ENCODE measurements at places on chromosomes 2 and 18. TPM values are rescaled to one million over a fixed set of nuclear protein-coding genes. Genes with fewer than 3 reads are reported as not detected.

DNA sequence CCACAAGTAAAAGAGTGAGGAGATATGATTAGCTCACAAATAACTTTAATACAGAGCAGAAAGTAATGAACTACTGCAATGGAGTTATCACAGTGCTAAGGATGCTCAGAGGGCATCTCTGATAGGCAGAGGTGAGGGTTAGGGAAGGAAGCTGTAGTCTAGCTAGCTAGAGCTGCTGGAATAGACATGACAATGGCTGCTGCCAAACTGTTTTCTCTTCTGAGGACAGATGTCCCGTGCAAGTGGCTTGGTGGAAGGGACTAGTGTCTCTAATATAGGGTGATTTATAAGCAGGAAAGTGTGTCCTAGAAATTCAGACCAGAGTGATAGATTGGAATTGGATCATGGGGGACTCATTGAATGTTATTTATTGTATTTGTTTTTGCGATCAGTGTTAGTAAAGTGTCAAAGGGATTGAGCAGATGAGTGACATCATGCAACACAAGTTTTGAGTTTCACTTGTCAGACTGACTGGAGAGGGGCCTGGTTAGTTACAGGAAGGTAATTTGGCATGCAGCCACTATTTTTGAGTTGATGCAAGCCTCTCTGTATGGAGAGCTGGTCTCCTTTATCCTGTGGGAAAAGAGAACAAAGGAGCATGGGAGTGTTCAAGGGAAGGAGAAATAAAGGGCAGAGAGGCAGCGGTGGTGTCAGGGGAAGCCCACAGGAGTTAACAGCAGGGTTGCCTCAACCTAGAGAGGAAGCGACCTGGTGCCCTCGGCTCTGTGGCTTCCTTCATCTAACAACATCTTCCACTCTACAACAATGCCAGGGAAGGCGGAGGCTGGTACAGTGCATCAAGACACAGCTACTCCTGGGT, 1.9 kb downstream of the CTLA4 start:
- no peak overlapping the region for H3K27ac ChIP-seq
- H3K36me3 ChIP-seq, result no peaks in the 10 kb centered on the region
- no peak overlapping the region for H3K4me3 ChIP-seq
- H3K4me1 ChIP-seq, result no peaks in the 10 kb centered on the region

DNA sequence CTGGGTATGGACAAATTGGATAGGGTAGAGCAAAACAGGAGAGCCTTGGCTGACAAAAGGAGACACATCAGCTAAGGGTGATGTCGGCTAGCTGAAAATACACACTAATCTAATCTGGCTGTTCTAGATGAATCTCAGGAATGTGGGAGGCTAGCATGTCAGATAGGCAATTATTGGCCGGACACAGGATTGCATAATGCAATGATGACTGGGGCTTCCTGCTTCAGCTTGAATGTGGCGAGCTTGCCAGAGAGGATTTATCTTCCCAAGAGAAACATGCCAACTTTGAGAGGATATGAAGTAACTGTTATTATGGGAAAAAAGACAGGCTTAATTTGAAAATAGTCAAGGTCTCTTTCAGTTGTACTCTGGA, 102.4 kb downstream of the TRIB2 start:
- no peak overlapping the region for H3K4me3 ChIP-seq
- H3K4me1 ChIP-seq, result peaks cover 25% of the 10 kb centered on the region
- H3K27me3 ChIP-seq, result no peaks in the 10 kb centered on the region
- H3K27ac ChIP-seq, result peak overlapping the region; percentile 72
- H3K36me3 ChIP-seq, result no peaks in the 10 kb centered on the region
- DNase-seq, result peak; percentile 94

- H3K36me3 ChIP-seq, result no peaks in the 10 kb centered on the region
- DNase-seq, result no peak
- no peak overlapping the region for H3K4me3 ChIP-seq
These were observed 122.5 kb downstream of the MAIP1 start for GRCh38 chr2:200077838-200078237.

GRCh38 chr2:83595121-83595690, 863.9 kb downstream of the SUCLG1 start:
- H3K27ac ChIP-seq, result no peak overlapping the region
- no peak overlapping the region for H3K4me3 ChIP-seq
- H3K4me1 ChIP-seq, result no peaks in the 10 kb centered on the region
- no peaks in the 10 kb centered on the region for H3K27me3 ChIP-seq
- no peak for DNase-seq

GRCh38 chr2:64941801-64942200, 47.4 kb upstream of the SLC1A4 start:
- no peak overlapping the region for H3K4me3 ChIP-seq
- no peak overlapping the region for H3K27ac ChIP-seq
- H3K27me3 ChIP-seq, result no peaks in the 10 kb centered on the region
- peaks cover 5% of the 10 kb centered on the region for H3K4me1 ChIP-seq

GRCh38 chr2:67702937-67703336, 305.8 kb downstream of the ETAA1 start:
- no peaks in the 10 kb centered on the region for H3K36me3 ChIP-seq
- H3K4me3 ChIP-seq, result no peak overlapping the region

DNA sequence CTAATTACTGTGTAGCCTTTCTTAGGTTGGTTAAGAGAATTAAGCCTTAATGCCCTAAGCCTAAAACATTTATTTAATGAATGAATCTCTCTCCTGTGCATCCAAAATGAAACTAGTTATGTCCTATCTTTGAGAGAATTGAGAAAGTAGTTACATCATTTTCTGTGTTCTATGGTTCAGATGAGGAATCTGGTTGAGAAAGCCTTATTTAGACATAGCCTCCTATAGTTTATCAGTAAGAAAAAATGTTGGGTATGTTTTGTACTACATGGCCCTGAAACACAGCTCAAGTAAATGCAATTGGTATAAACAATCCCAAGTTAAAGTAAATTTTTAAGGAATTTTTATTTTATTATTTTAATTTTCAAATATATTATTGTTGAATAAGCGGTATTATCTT, 25.9 kb upstream of the RAMP1 start:
- H3K4me3 ChIP-seq, result no peak overlapping the region
- DNase-seq, result no peak
- no peaks in the 10 kb centered on the region for H3K4me1 ChIP-seq
- no peaks in the 10 kb centered on the region for H3K27me3 ChIP-seq
- no peak overlapping the region for H3K27ac ChIP-seq

GRCh38 chr18:35611518-35611917, 30.0 kb downstream of the GALNT1 start:
- DNase-seq, result no peak
- H3K36me3 ChIP-seq, result no peaks in the 10 kb centered on the region
- H3K4me3 ChIP-seq, result no peak overlapping the region

GRCh38 chr2:3409627-3410170, 30.2 kb downstream of the TRAPPC12 start:
- no peak overlapping the region for H3K27ac ChIP-seq
- no peak overlapping the region for H3K4me3 ChIP-seq
- H3K4me1 ChIP-seq, result no peaks in the 10 kb centered on the region
- H3K27me3 ChIP-seq, result no peaks in the 10 kb centered on the region

GRCh38 chr2:216339456-216340279, 32.6 kb downstream of the MARCHF4 start:
- H3K4me3 ChIP-seq, result no peak overlapping the region
- H3K4me1 ChIP-seq, result peaks cover 24% of the 10 kb centered on the region
- DNase-seq, result peak; percentile 83
- H3K27me3 ChIP-seq, result no peaks in the 10 kb centered on the region

- peaks cover 73% of the 10 kb centered on the region for H3K4me1 ChIP-seq
- no peak for DNase-seq
- H3K4me3 ChIP-seq, result no peak overlapping the region
- no peaks in the 10 kb centered on the region for H3K27me3 ChIP-seq
- H3K27ac ChIP-seq, result peak overlapping the region; percentile 97
- H3K36me3 ChIP-seq, result no peaks in the 10 kb centered on the region
These were observed 3.1 kb upstream of the GMPPA start for GRCh38 chr2:219495531-219496122.

- no peak for DNase-seq
- no peaks in the 10 kb centered on the region for H3K4me1 ChIP-seq
- no peaks in the 10 kb centered on the region for H3K27me3 ChIP-seq
- H3K27ac ChIP-seq, result no peak overlapping the region
- H3K36me3 ChIP-seq, result no peaks in the 10 kb centered on the region
These were observed 9.9 kb upstream of the PDE11A start for GRCh38 chr2:178082408-178083045.

- DNase-seq, result no peak
- peaks cover 75% of the 10 kb centered on the region for H3K27me3 ChIP-seq
- H3K27ac ChIP-seq, result no peak overlapping the region
- H3K4me3 ChIP-seq, result no peak overlapping the region
These were observed 10.0 kb upstream of the CELF4 start for GRCh38 chr18:37575646-37576045.

DNA sequence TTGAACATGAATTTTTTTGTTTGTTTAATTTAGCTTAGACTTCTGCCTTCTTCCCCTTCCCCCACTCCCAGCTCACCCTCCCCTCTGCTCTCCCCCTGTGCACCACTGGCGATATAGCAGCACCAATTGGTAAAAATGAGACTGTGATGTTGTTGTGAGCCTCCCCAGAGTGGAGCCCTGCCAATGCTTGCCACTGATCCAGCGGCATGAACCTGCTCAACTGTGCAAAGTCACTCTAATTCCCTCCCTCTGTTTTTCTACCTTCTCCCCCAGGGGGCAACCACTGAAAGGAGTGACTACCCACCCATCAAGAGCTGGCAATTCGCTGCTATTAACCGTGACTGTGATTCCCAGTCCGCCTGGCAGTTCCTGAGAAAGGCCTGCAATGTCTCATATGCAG, 30.2 kb downstream of the KLHL14 start:
- DNase-seq, result no peak
- no peak overlapping the region for H3K4me3 ChIP-seq
- no peaks in the 10 kb centered on the region for H3K36me3 ChIP-seq
- no peaks in the 10 kb centered on the region for H3K4me1 ChIP-seq
- no peaks in the 10 kb centered on the region for H3K27me3 ChIP-seq

The VIL1 gene
- total RNA-seq, result 0.86 TPM

The SIX3 gene
- total RNA-seq, result 0.17 TPM

The EPAS1 gene
- 113 TPM for total RNA-seq

The PARD3B gene
- 29.5 TPM for total RNA-seq

The EIF2AK2 gene
- 28.4 TPM for total RNA-seq

The COL4A4 gene
- total RNA-seq, result 7.0 TPM

The UPP2 gene
- not detected for total RNA-seq

The PSD4 gene
- total RNA-seq, result 3.8 TPM

The ABCB11 gene
- not detected for total RNA-seq
